ENCODE measurements at places on chromosomes 7 and 10.
A peak's percentile ranks its signal among the peaks of the same experiment; 100 is the strongest.

- no peak for DNase-seq
These were observed 972 bp downstream of the PAOX start for GRCh38 chr10:133379801-133380666.

DNA sequence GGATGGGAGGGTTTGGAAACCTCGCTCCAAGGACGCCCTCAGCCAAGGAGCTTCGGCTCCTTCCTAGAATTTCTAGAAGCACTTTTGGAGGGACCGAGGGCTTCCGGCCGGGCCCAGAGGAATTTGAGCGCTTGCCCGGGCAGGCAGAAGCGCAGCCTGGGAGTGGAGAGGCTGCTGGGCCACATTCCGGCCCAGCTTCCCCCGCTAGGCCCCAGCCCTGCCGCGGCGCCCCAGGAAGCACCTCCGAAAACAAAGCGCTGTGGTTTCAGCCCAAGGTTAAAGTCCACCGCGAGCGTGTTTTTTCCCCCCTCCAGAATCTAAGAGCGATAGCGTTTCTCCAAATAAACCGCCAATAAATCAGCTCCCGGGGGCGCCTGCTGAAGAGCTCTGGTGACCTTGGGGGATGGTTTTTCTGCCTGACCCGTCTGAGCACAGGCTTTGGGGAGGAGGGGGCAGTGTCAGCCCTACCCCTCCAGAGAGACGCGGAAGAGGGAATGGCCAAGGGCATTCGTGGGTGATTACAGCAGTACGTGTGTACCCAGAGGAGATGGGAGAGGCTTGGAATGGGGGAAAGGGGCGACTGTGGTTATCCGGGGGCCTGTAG lies 5.7 kb upstream of the TNRC18 start:
- no peak for DNase-seq

DNA sequence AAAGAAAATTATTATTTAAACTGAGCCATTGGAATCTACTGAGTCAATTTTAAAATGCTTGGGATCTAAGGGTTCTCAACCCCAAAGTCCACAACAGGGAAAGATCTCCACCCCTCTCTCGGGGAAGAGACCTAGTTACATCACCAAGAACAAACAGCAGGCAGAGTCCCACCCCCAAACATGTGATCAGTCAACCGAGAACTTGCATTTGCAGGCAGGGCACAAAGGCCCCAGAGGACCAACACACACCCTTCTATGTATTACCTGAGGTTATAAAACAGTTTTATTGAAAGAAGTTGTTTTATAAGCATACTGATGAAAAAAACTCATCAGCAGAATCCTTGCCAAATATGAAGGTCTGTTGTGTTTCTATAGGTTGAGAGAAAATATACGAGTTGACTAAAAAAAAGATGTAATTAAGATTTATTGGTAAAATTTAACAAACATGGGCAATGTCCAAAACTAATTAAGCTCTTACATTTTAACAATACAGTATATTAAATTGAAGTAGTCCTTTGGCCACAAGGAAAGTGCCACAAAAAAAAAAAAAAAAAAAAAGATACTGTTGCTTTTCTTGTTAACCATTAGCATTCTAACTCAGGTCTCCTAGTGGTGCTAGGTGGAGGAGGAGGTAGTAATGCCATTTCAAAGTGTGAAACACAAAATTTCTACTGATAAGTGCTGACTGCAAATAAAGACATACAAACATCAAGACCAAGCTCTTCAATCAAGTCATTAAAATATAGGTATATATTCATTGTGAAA lies 975 bp upstream of the USP54 start:
- peak; percentile 99 for DNase-seq

GRCh38 chr10:58638388-58638787 lies 125.7 kb downstream of the BICC1 start:
- DNase-seq = no peak

GRCh38 chr7:86149024-86149665 lies 494.6 kb upstream of the GRM3 start:
- DNase-seq = no peak

GRCh38 chr7:122989577-122989976 lies 5.9 kb downstream of the TAS2R16 start:
- no peak for DNase-seq

DNA sequence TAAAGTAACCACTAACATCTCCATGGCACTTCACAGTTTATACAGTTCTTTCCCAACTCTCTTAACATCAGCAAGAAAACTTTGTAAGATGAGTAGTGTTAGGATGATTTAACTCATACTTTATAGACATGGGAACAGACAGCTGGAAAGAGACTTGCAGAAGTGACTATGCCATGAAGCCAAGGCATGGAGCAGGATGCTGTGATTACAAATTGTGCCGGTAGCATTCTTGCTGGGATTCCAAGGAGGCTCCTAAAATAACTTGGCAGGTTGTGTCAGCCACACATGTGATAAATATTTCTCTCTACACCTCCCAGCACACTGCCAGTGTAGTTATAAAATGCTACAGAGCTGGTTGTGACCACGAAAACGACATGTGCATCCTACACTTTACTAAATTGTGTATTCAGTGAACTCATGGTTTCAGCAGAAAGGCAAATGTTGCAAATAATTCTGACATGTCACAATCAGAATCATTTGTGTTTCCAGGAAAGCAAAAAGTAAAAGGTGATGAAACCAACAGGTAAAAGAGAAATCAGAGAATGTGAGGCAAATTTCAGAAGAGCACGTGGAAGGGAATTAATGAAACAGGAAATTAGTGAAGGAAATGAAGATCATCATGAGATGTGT lies 5.6 kb upstream of the CYP3A4 start:
- DNase-seq = no peak

DNA sequence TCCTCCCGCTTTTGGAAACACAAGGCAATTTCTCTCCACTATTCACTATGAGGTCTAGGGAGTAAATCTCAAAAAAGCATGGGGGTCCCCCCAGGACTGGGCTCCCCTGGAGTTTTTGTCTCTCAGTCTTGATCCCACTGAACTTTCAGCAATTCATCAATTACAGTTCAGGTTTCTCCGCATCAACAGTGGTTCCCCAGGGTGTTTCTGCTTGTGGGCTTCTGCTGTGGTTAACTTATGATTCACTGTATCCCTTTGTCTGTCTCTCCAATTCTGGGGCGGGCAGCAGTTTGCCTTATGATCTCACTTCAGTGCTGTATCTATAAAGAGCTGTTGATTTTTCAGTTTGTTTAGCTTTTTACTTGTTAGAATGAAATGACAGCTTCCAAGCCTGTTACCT lies 142.6 kb upstream of the CDC14C start:
- no peak for DNase-seq

DNA sequence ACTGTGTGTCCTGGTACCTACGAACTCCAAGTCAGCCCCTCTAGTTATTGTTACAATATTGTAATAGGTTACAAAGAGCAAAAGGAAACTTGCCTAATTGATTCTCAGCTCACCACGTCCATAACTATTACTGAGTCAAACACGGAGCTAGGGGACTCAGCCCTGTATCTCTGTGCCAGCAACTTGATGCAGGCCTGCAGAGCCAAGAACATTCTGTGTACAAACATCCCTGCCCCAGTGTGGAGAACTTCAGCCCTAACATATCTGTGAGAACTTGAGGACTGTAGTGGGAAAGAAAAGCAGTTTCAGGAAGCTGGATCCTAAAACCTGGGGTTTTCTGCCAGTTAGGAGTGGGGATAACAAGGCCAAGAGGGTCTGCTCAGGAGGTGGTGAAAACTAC lies 114.9 kb upstream of the PRSS58 start:
- no peak for DNase-seq

DNA sequence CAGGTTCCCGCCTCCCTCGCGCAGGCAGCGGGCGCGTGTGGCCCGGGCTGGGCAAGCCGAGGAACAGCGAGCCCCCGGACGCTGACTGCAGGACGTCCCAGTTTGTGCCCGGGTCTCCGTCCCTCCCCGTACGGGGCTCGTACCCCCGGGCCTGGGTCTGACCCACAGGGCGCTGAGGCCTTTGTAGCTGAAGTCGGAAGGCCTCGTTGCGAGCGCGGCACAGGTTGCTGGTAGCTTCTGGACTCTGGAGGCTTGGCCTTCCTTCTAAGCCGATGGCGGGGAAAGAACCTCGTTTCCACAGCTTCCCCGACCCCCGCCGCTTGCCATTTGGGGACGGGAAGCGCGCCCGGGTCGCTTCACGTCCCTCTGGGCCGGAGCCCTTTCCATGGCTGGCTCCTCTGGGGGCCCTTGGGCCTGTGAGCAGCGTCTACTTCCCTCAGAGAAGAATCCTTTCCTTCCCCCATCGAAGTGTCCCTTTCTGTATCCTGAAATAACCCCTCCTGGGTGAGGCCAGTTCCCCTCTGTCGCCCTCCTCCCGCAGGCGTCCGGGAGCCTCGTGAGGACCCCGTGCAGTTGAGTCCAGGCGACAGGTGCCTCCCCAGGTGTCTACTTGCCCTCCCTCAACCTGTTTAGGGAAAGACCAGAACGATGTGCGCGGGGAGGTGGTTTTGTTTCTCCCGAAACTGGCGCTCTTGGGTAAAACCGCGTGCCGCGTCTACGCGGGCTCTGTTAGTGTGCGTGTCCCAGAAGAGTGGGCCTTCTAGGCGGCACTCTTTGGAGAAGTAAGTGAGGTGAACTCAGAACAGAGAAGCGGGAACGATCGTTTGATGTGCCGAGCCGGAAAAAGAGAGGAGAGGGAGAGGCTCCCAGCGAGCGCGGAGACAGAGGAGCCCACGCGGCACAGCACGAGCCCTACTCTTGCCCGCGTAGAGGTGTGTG lies 9.3 kb downstream of the EVX1 start:
- DNase-seq = no peak

- no peak for DNase-seq
These were observed 2.6 kb upstream of the ZPBP start for GRCh38 chr7:50095634-50096033.

- no peak for DNase-seq
These were observed 121.5 kb downstream of the SLIT1 start for GRCh38 chr10:97063983-97064837.

DNA sequence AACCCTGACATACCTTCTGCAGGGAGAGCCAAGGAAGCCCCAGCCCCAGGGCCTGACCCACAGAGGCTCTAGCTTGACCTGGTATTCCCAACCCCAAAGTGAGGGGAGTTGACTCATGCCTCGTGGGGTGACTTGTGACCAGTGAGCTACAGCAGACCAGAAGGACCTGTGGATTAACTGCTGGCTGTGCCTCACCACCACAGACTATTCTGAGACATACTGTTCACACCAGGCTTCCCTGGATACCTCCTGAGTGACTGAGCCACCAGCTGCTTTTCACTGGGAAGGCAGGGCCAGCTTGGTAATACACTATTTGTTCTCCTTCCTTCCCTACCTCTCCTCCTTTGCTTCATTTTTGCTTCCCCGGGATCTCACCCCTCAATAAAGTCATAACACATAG lies 7.3 kb downstream of the PLXNA4 start:
- DNase-seq = no peak

GRCh38 chr7:143391462-143392404 lies 10.6 kb downstream of the ZYX start:
- no peak for DNase-seq

- no peak for DNase-seq
These were observed 35.0 kb downstream of the INPP5A start for GRCh38 chr10:132572545-132572937.

- DNase-seq = no peak
These were observed 365.2 kb upstream of the MEOX2 start for GRCh38 chr7:16051561-16052255.

DNA sequence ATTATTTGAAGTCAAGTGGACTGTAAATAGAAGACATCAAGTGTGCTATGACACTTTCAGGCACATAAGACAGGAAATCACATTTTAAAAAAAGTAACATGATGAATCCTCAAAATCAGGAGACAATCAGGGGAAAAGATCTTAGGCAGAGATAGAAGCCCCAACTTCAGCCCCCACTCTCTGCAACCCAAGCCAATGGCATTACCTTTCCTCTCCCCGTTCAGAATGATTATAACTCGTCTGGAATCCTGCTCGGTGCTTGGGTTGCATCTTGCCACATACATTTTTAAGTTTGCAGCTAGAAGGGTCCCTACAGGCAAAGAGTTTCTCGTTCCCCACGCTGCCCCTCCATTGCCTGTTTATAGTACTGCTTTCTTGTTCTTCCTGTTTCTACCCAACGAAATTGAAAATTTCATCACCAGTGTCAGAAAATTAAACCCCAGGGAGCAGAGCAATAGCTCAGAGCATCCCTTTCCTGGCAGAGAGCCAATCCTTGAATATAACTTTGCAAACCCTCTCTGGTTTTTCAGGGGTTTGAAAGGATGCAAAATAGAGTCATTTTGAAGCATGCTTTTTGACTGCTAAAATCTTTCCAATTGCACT lies 260.5 kb upstream of the AOAH start:
- DNase-seq = no peak

GRCh38 chr7:118870187-118870586 lies 645.7 kb downstream of the ANKRD7 start:
- no peak for DNase-seq

- no peak for DNase-seq
These were observed 33.9 kb downstream of the BCAP29 start for GRCh38 chr7:107613948-107614347.

DNA sequence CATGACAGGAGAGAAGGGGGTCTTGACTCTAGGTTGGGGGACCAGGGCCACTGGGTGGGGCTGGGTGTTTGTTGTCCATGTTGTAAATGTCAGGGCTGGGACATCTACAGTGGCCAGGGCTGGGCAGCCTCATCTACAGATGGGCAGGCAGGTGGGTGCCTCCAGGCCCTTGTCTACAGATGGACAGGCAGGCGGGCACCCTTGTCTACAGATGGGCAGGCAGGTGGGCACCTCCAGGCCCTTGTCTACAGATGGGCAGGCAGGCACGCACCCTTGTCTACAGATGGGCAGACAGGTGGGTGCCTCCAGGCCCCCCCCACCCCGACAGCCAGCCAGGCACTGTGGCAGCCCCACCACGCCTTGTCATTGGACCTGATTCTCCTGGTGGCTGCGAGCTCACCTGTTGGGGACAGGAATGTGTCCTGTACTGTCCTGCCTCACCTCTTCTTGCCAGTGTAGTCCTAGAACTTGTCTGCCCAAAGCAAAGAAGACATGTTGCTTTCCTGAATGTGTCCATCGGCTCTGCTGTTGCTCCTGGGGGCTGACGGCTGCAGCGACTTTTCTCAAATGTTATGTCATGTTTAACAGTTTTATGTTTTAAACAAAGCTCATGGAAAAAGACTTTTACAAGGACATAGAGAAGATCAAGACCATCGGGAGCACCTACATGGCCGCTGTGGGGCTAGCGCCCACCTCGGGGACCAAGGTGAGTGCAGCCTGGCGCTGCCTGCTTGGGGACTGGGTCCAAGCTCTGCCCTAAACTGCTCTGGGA lies 129.9 kb downstream of the ADCY1 start:
- DNase-seq = no peak

DNA sequence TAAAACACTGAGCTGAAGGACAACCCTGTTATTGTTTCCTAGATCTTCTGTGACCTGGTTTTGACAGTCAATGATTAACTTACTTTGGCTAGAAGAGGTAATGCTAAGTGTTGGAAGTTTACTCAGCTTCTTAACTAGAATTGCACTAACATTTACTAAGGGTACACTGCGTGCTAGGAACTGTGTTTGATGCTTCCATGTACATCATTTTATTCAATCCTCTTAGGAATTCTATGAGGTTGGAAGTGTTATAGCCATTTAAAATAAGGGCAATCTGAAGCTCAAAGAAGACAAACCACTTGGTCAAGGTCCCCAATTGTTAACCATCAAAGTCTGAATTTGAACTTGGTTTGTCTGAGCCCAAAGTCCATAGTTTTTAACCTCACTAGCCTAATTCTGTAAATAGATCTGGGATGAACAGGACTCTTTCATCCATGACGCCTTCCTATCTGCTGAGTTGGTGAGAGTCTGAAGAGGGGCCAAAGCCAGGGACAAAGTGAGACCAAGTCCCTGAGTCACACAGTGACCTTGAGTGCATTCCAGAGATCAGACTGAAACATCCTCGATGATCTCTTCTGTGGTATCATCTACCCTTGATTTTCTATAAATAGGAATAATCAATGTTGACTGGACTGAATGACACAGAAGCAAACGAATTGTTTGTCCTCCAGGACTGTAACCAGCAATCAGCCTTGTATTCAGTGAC lies 29.2 kb upstream of the ZNRF2 start:
- peak; percentile 63 for DNase-seq

All from LNCaP clone FGC (cell line).